ENCODE measurements at places on chromosomes 3 and 15. TPM values are rescaled to one million over a fixed set of nuclear protein-coding genes. Genes with fewer than 3 reads are reported as not detected.

MFGE8 gene
- 41.0 TPM for total RNA-seq

C3orf33 gene
- 2.3 TPM for total RNA-seq

SYNPR gene
- total RNA-seq = not detected

SNAP23 gene
- 263 TPM for total RNA-seq

SLC28A2 gene
- total RNA-seq = not detected

GATA2 gene
- 6.8 TPM for total RNA-seq

PCSK6 gene
- 0.32 TPM for total RNA-seq

WDR49 gene
- total RNA-seq = 0.32 TPM

HCN4 gene
- not detected for total RNA-seq

GLDN gene
- under 0.01 TPM for total RNA-seq

SPTSSB gene
- total RNA-seq = not detected

SH3GL3 gene
- not detected for total RNA-seq

MKRN2OS gene
- not detected for total RNA-seq

ALG1L2 gene
- not detected for total RNA-seq

HTD2 gene
- 6.5 TPM for total RNA-seq

AHSG gene
- total RNA-seq = not detected

CDC25A gene
- total RNA-seq = 15.3 TPM

SPATA12 gene
- under 0.01 TPM for total RNA-seq

KLHL40 gene
- total RNA-seq = not detected

SERINC4 gene
- total RNA-seq = not detected

CFAP161 gene
- total RNA-seq = 0.32 TPM

ACVR2B gene
- 4.0 TPM for total RNA-seq

SCAANT1 gene
- not detected for total RNA-seq

HGD gene
- total RNA-seq = 0.32 TPM

PDZRN3 gene
- 0.65 TPM for total RNA-seq

ROBO1 gene
- 11.4 TPM for total RNA-seq

ZBED2 gene
- not detected for total RNA-seq

GHSR gene
- not detected for total RNA-seq

SKOR1 gene
- total RNA-seq = not detected

NR1D2 gene
- 20.7 TPM for total RNA-seq

COX17 gene
- total RNA-seq = 20.1 TPM

MKRN3 gene
- not detected for total RNA-seq

CCR4 gene
- total RNA-seq = 0.30 TPM

TASOR gene
- total RNA-seq = 55.5 TPM

MEGF11 gene
- not detected for total RNA-seq

WDR72 gene
- not detected for total RNA-seq

GABRG3 gene
- total RNA-seq = not detected

CACNA2D2 gene
- total RNA-seq = not detected

MRPL46 gene
- 24.0 TPM for total RNA-seq

SLC27A2 gene
- total RNA-seq = 0.61 TPM

PLD1 gene
- 60.7 TPM for total RNA-seq

NAALADL2 gene
- total RNA-seq = 1.5 TPM

XCR1 gene
- total RNA-seq = not detected

GPR149 gene
- total RNA-seq = not detected

CADM2 gene
- 0.65 TPM for total RNA-seq

GP5 gene
- total RNA-seq = not detected

NOX5 gene
- not detected for total RNA-seq

LTF gene
- not detected for total RNA-seq

SCG5 gene
- total RNA-seq = 3.2 TPM

TLR9 gene
- total RNA-seq = not detected

CSTA gene
- not detected for total RNA-seq

SAMMSON gene
- not detected for total RNA-seq

CRABP1 gene
- total RNA-seq = not detected

GOLGA6L7 gene
- not detected for total RNA-seq

CFAP100 gene
- total RNA-seq = not detected

IQCH gene
- total RNA-seq = 0.32 TPM

CCDC54 gene
- not detected for total RNA-seq

GAP43 gene
- total RNA-seq = not detected

Measured in epithelial cell of umbilical artery (primary cell).